ENCODE measurements at places on chromosomes 2 and 18.

GRCh38 chr2:233563663-233564430 is 2.7 kb downstream of the USP40 start:
- DNase-seq = no peak

- no peak for DNase-seq
These were observed 6.3 kb upstream of the SCYGR8 start for GRCh38 chr2:227739351-227739750.

DNA sequence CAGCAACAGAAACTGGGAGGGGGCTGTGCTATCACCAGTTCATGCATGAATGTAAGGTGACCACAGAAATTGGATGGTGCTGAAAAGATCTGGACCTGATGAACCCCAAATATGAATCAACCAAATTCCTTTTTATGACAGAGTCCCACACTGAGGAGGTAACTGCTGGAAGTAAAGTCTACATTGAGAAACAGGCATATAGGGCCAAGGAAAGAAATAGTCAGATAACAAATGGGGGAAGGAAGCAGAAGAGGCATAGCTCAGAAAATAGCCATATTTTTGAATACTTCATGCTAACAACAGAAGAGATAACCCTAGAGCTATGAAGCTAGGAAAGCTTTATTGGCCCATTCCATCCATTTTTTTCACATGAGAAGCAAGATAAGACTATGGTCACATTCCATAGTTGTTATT is 25.8 kb downstream of the ZC3H6 start:
- no peak for DNase-seq

DNA sequence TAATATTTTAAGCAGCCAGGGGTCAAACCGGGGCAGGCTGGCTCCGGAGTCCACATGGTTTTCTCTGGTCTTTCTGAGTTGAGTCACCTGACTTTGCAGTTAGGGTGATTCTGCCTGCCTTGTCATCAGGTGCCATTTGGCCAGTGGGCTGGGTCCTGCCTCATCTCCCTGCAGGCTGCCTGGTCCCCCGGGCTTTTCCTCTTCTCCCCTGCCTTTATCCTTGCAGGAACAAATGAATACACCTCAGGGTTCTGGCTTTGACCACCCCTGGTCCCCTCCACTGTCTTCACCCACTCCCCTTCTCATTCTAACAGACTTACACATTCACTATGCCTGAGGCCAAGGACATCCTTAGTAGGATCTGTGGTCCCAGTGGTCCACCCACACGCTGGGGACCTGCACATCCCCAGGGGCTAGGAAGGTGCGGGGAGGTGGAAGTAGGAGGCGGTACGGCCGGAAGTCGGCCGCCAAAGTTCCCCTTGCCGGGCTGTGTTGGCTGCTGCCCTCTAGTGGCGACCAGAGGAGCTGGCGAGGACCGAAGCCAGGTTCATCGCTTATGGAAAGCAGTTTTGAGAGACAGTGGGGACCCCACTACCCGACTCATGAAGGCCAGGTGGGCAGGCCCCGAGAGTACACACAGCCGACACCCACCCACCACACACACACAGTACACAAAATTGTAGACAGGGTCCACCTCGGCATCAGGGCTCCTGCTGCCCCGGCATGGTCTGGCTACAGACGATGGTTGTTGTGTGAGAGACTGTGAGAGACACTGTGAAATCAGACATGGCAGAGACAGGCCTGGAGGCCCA is 6.3 kb upstream of the TEX261 start:
- no peak for DNase-seq

GRCh38 chr2:184834699-184835397 is 236.5 kb downstream of the ZNF804A start:
- no peak for DNase-seq

GRCh38 chr2:32289165-32289999 is 11.7 kb downstream of the YIPF4 start:
- no peak for DNase-seq

DNA sequence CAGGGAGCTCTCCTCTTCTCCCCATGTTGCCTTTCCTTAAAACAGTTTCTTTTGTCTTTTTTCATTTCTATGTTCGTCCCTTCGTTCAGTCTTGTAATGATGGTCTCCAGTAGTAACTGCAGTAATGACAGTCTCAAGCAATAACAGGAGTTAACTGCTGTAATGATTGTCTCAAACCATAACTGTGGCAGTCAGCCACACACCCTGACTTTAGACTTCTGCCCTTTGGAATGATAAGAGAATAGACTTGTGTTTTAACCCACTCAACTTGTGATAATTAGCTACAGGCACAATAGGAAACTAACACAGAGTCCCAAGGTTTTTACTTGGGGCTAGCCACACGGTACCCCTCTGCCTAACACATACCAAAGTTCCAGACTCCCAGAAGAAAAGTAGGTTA is 12.1 kb downstream of the TMEM131 start:
- no peak for DNase-seq

DNA sequence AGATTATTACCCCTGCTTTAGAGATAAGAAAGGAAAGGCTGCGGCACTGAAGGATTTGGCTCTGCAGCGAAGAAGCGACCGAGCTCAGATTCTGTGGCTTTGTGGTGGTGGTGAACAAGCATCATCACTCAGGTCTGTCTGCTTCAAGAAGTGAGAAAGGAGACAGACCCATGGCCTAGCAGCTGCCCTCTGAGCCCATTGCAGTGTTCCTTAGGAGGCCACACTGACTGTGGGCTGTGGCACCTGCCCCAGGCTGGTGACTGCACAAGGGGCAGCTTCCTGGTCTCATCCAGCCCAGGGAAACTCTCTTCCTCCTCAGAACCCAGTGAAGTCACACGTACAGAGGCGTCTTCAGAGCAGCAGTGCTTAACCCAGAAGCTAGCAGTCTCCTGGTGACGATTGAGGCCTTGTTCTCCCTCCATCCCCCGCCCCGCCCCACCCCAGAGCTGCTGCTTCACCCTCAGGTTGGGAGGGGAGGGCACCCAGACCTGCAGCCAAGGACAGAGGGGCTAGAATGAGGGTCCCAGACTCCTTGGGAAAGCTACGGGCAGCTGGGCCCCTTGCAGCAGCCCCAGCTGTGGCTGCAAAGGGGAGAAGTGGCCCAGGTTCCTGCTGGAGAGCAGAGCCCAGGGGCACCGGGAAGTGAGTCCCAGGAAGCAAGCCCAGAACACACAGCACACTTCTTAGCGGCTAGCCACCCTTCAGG is 22.2 kb downstream of the BIN1 start:
- no peak for DNase-seq

- DNase-seq = no peak
These were observed 75.5 kb upstream of the KLF7 start for GRCh38 chr2:207241198-207241597.

- DNase-seq = no peak
These were observed 1491.9 kb upstream of the CELF4 start for GRCh38 chr18:39057423-39058064.

DNA sequence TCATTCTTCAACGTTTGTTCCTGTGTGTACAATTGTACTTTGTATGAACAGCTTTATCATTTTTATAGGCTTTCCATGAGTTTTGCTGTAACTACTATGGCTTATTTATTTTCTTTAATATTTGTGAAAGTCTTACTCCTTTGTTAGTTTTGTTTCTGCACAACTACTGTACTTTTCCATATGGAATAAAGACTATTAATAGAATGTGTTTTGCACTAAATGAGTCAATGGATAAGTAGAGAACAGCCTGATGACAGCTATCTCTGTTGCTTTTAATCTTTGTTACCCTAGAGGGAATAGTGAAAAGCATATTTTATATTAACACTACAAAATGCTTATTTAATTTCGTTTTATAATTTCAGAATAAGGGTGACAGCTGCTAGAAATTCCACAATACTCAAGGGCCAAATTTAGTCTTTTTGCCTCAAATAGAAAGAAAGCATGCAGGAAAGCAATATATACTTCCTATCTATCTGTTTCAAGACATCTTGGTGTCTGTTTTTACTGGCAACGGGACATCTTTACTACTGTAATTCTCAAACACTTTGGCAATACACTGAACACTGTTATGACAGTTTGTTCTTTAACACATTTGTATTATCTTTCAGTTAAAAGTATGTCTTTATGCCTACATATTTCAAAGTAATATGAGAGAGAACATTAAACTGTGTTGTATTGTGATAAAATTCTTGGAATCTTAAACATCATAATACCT is 53.9 kb downstream of the WDSUB1 start:
- no peak for DNase-seq
